ENCODE measurements at places on chromosomes 1 and 21. TPM values are rescaled to one million over a fixed set of nuclear protein-coding genes. Genes with fewer than 3 reads are reported as not detected.

LRRC8C gene
- 41.8 TPM for total RNA-seq

KCNJ15 gene
- total RNA-seq, result not detected

DNA sequence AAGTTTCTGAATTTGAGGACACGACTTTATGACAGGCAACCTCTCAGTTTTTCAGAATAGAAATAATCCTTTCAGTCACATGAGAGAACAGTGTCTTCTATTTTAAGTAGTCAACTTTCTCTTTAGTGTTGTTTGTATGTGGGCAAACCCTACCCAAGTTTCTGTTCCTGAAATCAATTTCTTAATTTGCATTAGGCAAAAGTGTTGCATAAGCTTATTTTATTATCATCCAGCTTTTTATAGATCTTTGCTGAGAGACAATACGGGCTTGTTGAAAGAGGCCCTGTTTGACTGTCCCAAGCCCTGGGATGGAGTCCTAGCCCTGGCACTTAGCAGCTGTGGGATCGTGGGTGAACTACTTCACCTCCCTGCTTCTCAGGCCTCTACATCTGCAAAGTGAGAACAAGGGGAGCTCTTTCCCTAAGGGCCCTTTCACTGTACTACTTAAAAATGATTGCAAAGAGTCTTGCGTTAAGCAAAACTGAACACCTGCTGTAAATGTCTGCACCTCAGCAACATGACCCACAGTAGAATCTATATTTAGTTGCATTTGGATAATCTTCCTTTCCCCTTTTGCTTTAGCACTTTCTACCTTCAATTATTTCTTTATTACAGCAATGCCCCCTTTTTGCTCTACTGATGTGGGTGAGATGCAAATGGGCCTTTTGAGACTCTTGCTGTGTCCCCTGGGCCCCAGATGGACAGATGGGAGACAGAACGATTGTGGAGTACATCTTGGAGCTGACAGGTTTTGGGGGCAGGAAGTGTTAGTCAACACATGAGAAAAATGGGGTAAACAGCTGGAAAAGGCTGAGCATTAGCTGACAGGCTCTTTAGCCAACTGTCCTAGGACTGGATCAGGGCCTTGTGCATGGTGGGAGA is 41.0 kb upstream of the SCAF4 start:
- no peak for DNase-seq

DNA sequence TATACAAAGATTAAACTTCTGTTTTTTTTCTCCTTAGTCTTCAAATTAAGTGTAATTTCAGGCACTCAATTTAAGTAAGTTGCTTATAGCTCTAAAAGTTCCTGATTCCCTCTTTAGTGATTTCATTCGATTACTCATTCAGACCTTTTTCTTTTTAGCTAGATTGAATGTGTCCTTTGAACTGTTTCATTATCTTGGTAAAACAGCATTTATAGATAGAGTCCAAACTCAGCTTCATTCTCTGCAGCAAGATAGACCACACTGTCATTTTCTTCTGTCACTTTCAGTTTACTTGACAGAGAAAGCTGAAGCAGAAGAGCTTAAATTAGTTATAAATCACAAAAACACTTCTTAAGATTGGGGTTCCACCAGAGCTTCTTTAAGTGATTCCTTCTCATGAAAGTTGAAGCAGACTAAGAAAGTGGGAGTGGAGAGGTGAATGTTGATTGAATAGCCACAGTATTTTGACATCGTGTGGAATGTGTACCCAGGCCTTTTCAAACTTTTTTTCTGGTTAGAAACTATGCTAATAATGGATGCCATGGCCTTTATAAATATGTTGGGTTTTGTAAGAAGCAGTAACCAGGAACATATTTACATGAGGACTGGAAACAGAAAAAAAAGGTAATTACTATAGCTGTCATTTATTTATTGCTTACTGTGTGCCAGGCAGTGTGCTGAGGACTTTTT is 52.2 kb downstream of the ZBTB40 start:
- no peak for DNase-seq

DNA sequence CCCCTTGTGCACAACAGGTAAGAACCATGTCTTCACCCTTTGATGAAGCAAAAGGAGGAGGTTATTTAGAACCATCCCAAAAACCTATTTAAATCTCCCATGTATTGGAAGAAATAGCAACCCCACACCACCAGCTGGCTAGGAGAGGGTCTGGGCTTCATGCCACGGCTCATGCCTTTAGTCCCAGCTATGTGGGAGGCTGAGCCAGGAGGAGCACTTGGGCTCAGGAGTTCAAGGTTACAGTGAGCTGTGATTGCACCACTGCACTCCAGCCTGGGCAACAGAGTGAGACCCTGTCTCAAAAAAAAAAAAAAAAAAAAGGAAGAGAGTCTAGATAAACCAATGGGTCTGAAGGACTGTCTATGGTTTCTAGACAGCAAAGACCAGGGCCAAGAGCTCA is 197.9 kb upstream of the COA6 start:
- no peak for DNase-seq

BTG2 gene
- 90.3 TPM for total RNA-seq

PAPPA2 gene
- 0.03 TPM for total RNA-seq

DNA sequence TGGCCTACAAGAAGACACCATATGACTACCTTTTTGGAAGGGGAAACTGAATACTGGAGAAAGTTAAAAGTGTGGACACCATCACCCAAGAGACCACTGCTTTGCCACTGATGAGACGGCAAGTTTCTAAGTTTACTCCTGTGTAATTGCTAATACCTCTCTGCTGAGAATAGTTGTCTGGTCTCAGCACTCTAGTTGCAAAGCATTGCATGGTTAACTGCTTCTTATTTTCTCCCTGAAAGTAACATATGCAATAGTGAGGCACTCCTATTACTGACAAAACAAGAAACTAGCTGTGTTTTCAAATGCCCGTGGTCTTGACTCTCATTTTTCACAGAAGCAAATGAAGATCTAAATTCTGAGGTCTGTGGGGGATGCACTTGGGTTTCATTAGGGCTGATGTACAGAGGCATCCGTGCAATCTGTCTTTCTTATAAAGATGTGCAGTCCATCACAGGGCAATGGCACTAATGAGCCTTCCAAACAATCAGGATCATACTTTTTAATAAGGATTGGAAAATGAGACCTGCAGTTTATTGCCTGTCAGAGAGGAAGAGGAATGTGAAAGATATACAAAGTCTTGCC is 62.9 kb downstream of the IFI44 start:
- DNase-seq, result no peak

DNA sequence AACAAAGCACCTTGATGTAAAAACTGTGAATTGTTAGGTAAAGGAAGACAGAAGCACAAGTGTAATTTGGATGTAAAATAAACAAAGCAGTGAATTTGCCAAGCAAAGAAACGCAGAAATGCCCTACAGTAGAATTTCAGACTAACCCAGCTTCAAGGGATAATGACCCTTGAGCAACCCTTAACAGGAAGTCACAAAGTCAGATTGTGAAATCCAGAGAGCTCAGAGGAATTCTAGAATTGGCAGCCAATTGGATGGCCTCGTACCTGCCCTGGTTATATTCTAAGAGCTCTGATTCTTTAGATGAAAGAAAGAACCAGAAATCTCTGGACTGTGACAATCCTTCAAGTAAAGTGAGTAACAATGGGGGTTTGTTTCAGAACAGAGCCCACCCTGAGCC is 152.7 kb upstream of the CHRM3 start:
- DNase-seq, result no peak

DNA sequence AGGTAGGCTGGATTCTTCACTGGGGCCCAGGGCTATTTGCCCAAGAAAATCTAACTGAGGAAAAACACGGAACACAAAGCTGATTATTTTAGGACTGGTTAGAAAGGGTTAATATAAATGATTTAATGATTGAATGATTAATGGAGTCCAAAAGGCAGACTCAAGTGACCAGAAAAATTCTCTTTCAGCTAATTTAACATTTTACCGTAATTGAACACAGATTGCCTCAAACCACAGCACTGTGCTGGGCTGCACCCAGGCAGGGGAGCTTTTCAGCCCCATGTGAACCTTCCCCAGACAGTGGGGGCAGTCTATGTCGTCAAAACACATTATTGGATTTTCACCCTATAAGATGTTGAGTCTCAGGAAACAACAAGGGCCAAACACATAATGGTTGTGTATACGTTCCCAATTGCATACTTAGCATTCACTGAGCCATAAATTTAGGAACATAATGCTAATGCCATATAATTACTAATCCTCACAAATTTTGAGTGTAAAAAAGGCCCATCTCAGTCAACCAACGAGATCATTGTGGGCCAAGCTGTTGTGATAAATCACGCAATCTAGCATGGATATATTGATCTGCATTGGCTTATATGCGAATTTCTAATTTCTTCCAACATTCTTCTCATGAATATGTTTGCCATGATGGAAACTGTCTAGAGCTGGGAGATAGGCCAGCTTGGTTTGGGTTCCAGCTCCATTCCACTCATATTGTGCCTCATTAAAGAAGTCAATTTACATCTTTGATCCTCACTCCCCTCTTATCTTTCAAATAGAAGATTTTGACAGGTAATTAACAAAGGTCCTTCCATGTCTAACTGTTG is 27.7 kb downstream of the DSCAM start:
- DNase-seq, result no peak

DNA sequence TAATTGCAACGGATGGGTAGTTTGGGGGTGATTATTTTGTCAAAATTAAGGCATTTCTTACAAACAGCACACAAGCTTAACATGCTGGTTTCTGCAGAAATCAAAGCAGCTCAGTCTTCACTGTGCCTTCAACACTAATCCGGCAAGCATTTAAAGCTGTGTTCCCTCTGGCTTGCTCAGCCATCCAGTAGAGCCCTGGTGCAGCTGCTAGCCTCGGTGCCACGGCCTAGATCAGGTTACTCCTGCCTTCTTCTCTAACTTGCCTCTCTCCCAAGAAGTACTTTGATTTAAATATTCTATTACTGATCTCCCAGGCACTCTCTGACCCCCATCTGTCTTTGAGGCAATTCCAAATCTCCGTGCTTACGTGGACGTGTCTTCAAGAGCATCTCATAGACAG is 85.6 kb downstream of the GREM2 start:
- no peak for DNase-seq

DNA sequence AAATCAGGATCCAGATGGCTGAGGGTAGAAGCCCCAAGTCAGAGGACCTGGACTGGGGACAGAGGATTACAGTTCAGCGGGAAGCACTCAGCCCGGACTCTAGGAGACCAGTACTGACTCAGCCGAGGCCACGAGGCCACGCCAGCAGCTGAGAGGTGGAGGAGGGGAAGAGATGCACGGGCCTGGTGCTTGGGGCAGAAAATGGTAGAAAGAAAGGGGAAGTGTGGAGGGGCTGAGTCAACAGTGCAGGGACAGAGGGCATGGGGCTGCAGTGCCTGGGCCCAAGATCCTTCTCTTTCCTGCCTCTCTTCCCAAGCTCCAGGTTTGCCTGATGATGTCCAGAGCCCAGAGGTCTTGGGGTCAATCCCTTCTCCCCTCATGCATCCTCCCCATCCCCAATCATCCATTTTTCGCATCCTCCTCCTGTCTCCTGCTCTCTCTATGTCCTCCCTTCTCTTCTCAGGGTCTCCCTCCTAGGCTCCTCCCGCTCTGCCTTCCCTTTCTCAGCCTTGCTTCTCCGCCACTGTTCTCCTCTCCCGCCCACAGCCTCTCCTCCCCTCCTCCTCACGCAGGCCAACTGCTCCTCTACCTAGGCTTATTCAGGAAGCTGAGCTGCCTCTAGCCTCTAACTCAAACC is 7.7 kb downstream of the ARHGEF2 start:
- DNase-seq, result no peak

- peak; percentile 44 for DNase-seq
Measured at GRCh38 chr1:110672001-110672752, 2.6 kb downstream of the KCNA3 start.

EYA3 gene
- 27.0 TPM for total RNA-seq

FAM151A gene
- total RNA-seq, result not detected

- DNase-seq, result no peak
Measured at GRCh38 chr1:230301822-230302221, 124.3 kb downstream of the PGBD5 start.

PRRX1 gene
- not detected for total RNA-seq

MMEL1 gene
- total RNA-seq, result 3.0 TPM

ARHGEF16 gene
- total RNA-seq, result not detected

GRCh38 chr1:145747398-145748247 is 28.3 kb downstream of the CD160 start:
- no peak for DNase-seq

- no peak for DNase-seq
Measured at GRCh38 chr1:79524126-79524525, 517.6 kb upstream of the ADGRL4 start.

LAX1 gene
- total RNA-seq, result 26.3 TPM

DNA sequence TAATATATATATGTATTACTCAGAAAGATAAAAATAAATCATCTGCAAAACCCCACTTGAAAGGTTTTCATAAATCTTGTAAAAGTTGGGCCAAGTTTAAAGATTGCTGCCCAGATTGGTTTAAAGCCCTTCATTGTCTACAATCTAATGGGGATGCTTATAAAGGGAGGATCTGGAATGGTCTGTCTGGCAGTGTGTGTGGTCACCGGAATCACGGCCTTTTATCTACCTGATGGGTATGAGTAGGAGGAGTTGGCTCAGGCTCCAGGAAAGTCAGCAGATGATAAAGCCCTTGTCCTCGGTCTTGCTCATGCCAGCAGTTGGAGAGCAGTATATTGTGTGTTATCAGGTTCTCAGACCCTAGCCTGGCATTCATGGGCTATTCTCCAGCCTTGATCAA is 197.7 kb downstream of the ROR1 start:
- no peak for DNase-seq

DNA sequence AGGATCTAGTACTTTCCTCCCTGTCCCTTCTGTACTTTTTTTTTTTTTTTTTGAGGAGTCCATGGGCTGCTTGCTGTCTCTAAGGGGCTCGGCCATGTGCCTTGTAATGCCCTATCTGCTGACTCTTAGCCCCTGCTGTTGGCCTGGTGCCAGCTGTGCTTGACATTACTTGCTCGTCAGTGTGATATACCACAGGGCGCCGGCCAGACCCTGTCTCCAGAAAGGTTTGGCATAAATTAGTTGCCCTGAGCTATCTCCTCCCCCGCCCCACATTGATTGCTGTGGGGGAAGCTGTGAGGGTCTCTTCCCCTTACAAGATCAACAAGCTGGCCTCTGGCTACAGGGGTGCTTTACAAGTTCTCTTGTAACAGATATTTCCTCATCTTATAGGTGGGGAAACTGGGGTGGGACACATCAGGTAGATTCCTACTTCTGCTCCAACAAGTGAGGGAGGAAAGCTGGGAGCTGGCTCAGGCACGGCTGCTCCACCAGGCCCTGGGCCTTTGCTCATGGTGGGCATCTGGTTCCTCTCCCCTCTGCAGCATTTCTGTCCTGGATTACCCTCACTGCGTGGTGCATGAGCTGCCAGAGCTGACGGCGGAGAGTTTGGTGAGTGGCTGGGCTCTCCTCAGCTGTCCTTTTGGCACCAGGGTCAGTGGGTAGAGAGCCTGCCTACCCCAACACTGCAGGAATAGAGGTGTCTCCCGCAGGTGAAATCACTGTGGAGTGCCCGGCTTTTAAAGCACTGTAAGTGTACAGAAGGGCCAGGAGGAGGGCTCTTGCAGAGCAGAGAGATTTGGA is 15.6 kb downstream of the STRIP1 start:
- no peak for DNase-seq

DNA sequence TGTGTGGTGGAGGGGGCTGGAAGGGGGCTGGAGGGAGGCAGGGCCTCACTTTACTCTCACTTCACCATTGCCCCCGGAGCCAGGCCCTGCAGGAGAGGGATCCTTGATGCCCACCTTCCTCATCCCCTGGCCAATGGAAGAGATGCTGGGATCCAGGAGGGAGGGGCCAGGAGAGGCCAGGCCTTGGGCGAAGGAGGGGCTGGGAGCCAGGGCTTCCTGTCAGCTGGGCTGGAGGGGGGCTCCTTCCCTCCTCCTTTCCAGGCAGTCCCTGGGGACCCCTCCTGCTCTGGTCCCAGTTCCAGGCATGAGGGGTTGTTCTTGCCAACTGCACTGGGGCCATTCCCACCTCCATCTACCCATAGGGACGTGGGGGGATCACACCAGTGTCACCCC is 5.7 kb downstream of the AHDC1 start:
- no peak for DNase-seq

Measured in activated naive CD8-positive, alpha-beta T cell treated with anti-CD3 and anti-CD28 coated beads, Interleukin-2, amount 10 ng/mL, durations not matched to agents 7 days and 5 days (primary cell).